K562 (cell line): ENCODE measurements at places on chromosomes 5 and 9. TPM values are rescaled to one million over a fixed set of nuclear protein-coding genes. Genes with fewer than 3 reads are reported as not detected.

GRCh38 chr5:59380350-59380951 is 513.1 kb downstream of the PDE4D start:
- H3K4me1 ChIP-seq: no peaks in the 10 kb centered on the region
- no peak overlapping the region for H3K27ac ChIP-seq
- no peaks in the 10 kb centered on the region for H3K27me3 ChIP-seq
- H3K4me3 ChIP-seq: no peak overlapping the region

DNA sequence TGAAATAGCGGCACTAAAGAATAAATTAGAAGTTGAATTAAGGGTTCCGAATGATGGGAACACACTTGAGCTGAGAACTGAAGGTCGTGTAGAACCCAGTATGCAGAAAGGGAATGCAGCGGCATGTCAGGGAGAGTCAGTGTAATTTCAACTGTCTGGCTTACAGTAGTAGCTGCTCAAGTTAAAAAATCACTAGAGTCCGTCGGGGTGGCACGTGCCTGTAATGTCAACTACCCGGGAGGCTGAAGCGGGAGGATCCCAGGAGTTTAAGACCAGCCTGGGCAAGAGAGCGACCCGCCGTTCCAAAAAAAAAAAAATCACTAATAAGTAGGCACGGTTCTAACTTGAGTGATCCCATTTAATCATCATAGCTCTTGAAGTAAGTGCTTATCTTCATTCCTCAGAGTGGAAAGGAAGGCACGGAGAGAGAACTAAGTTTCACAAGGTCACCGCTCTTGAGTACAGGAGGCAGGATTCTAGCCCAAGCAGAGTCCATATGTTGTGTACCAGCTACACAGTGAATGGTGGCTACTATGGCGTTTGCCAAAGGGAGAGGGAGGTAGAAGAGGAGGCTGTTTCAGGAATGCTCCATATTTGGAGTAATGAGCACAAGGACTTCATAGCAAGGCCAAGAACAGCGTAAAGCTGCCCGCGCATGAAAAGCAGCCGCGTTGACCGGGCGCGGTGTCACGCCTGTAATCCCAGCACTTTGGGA is 831 bp downstream of the RMRP start:
- H3K27ac ChIP-seq: peak overlapping the region; percentile 98
- no peaks in the 10 kb centered on the region for H3K27me3 ChIP-seq
- peak overlapping the region; percentile 35 for H3K4me3 ChIP-seq
- H3K4me1 ChIP-seq: peaks cover 23% of the 10 kb centered on the region; the same call in 2 of the 3 replicates

DNA sequence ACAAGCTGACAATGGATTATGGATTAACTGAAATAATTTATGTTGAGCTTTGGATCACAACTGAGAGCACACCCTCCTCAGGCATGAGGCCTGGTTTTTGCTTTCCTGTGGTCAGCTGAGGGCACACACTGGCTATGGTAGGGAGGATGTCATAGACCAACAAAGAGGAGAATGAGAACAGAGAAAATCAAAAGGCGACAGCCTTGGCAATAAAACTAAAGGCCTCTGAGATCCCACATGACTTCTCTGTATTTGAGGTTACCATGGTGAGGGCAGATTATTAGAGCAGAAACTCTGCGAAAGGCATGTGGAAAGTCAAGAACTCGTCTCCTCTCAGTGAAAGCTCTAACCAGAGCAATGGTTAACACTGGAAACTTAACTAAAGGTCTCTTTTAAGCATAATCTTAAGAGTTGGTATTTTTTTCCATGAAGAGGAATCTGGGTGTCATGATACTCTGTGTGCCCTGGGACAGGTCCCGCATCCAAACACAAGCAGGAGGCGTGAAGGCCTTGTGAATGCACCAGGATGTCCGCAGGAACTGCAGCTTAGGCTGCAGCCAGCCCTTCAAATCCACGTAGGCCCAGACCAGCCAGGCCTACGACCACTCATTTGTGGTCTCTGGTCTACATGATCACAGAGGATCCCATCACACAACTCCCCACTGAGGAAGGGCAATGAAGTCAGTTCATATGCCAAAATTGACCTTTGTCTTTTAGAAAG is 12.4 kb upstream of the MEIKIN start:
- H3K27me3 ChIP-seq: no peaks in the 10 kb centered on the region
- no peak overlapping the region for H3K4me3 ChIP-seq
- no peak overlapping the region for H3K27ac ChIP-seq

DNA sequence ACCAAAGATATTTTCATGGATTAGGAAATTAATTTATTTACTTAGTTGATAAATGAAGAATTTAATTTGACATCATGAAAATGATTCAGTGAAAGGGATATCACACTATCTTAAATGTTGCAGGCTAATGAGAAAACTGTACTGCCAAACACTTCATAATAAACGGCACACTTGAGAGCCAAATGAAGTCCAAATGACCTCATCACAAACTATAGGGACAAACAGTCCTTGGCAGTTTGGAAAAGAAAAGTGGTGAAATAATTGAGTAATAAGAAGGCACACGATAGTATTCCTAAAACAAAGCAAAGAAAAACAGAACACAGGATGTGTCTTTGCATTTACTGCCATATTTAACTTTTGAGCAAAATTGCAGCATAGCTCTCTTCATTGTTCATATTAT is 116.9 kb upstream of the TLR4 start:
- DNase-seq: no peak
- no peaks in the 10 kb centered on the region for H3K4me1 ChIP-seq
- H3K27ac ChIP-seq: no peak overlapping the region
- H3K36me3 ChIP-seq: no peaks in the 10 kb centered on the region
- H3K27me3 ChIP-seq: no peaks in the 10 kb centered on the region

GRCh38 chr5:55593115-55593472 is 58.3 kb upstream of the PLPP1 start:
- no peak overlapping the region for H3K27ac ChIP-seq
- H3K4me1 ChIP-seq: no peaks in the 10 kb centered on the region
- DNase-seq: no peak
- H3K27me3 ChIP-seq: peaks cover 4% of the 10 kb centered on the region; the same call in 2 of the 3 replicates
- no peaks in the 10 kb centered on the region for H3K36me3 ChIP-seq
- H3K4me3 ChIP-seq: no peak overlapping the region

- H3K36me3 ChIP-seq: no peaks in the 10 kb centered on the region
- no peak overlapping the region for H3K4me3 ChIP-seq
- no peak overlapping the region for H3K27ac ChIP-seq
- no peaks in the 10 kb centered on the region for H3K4me1 ChIP-seq
Measured at GRCh38 chr9:31520301-31521085, 864.0 kb upstream of the ACO1 start.

- no peaks in the 10 kb centered on the region for H3K36me3 ChIP-seq
- peaks cover 5% of the 10 kb centered on the region; the same call in 2 of the 3 replicates for H3K27me3 ChIP-seq
- H3K27ac ChIP-seq: no peak overlapping the region
- no peaks in the 10 kb centered on the region for H3K4me1 ChIP-seq
- no peak overlapping the region for H3K4me3 ChIP-seq
Measured at GRCh38 chr9:107626118-107626517, 136.5 kb upstream of the KLF4 start.

DNA sequence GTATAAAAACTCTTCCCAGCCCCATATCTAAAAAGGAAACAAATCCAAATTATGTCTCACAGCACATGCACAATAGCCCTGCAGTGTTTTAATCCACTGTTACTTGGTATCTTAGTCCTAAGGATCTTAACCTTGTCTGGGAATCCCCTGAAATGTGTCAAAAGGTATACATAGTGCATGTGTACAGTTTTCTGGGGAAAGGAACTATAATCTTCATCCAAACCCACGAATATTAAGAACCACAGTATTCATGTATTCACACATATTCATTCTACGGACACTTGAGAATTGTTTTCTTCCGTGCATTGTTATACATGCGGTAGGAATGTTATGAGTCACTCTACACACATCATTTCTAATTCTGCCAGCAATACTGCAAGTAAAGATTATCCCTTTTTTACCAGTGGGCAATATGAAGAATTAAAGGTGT is 47.8 kb upstream of the SNX2 start:
- no peak for DNase-seq
- H3K4me1 ChIP-seq: no peaks in the 10 kb centered on the region
- no peaks in the 10 kb centered on the region for H3K36me3 ChIP-seq
- peaks cover 8% of the 10 kb centered on the region for H3K27me3 ChIP-seq

DNA sequence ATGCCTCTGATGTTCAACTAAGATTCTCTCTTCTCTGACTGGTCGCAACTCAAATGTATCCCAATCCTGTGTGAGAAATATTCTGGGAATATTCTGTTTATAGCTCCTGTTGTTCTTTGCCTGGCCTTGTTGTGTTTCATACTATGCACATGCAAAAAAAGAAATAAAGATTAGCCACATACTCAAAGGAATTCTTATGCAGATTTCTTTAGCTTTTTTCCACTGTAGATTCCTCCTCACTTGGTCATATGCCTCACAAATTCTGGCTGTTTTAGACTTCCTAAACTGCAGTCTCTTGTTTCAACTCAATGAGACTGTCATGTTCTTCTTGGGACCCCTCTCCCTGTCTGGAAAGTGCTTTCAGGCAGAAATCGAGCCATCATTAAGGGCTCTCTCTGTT is 217.5 kb upstream of the SH3GL2 start:
- H3K4me1 ChIP-seq: no peaks in the 10 kb centered on the region
- no peak overlapping the region for H3K4me3 ChIP-seq
- H3K27me3 ChIP-seq: no peaks in the 10 kb centered on the region
- no peaks in the 10 kb centered on the region for H3K36me3 ChIP-seq
- H3K27ac ChIP-seq: no peak overlapping the region

- H3K4me1 ChIP-seq: no peaks in the 10 kb centered on the region
- no peak overlapping the region for H3K4me3 ChIP-seq
- H3K27me3 ChIP-seq: no peaks in the 10 kb centered on the region
- no peaks in the 10 kb centered on the region for H3K36me3 ChIP-seq
- no peak for DNase-seq
- H3K27ac ChIP-seq: no peak overlapping the region
Measured at GRCh38 chr5:50715001-50715400, 48.6 kb downstream of the PARP8 start.

GRCh38 chr9:115116421-115117284 is 1.3 kb downstream of the TNC start:
- H3K27me3 ChIP-seq: no peaks in the 10 kb centered on the region
- no peaks in the 10 kb centered on the region for H3K36me3 ChIP-seq
- no peak for DNase-seq

GRCh38 chr9:77291714-77292113 is 114.4 kb downstream of the VPS13A start:
- no peaks in the 10 kb centered on the region for H3K4me1 ChIP-seq
- H3K27me3 ChIP-seq: no peaks in the 10 kb centered on the region
- H3K36me3 ChIP-seq: no peaks in the 10 kb centered on the region
- H3K4me3 ChIP-seq: no peak overlapping the region
- peak; percentile 27 for DNase-seq

DNA sequence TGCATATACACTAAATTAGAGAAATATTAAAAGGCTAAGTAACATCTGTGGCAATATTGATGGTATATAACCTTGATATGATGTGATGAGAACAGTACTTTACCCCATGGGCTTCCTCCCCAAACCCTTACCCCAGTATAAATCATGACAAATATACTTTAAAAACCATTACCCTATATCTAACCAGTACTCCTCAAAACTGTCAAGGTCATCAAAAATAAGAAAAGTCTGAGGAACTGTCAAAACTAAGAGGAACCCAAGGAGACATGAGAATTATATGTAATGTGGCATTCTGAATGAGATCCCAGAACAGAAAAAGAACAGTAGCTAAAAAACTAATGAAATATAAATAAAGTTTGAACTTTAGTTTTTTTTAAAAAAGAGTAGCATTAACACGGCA is 7.3 kb upstream of the IFNB1 start:
- no peak overlapping the region for H3K27ac ChIP-seq
- no peak for DNase-seq
- H3K36me3 ChIP-seq: no peaks in the 10 kb centered on the region
- H3K4me3 ChIP-seq: no peak overlapping the region
- no peaks in the 10 kb centered on the region for H3K4me1 ChIP-seq

- no peaks in the 10 kb centered on the region for H3K4me1 ChIP-seq
- peaks cover 5% of the 10 kb centered on the region; the same call in 2 of the 3 replicates for H3K27me3 ChIP-seq
- no peak overlapping the region for H3K4me3 ChIP-seq
- no peaks in the 10 kb centered on the region for H3K36me3 ChIP-seq
- H3K27ac ChIP-seq: no peak overlapping the region
Measured at GRCh38 chr5:96565582-96566265, 96.5 kb upstream of the CAST start.

DNA sequence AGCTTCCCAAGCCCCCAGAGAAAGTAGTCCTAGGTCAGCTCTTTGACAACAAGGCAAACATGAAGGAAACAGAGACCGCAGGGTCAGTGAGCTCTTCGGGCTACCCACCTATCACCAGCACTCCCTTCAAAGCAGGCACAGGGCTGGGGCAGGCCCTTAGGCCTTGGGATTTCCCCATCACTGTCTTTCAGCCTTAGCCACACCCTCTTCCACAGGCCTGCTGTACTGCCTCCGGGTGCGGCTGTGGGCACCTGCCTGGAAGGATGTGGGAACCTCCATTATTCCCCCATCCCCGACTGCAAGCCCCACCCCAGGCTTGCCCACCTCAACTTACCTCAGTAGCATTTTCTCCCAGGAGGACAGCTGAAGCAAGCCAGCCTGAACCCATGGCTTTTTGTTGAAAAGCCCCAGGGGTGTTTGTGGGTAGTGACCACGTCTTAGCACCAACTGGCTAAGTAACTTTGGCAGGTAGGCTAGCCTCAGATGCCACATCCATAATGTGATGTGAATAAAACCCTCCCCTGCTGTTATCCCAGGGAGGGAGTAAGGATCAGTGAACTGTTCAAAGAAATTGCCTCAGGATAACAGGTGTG is 100.2 kb downstream of the PIK3R1 start:
- peaks cover 38% of the 10 kb centered on the region; the same call in 2 of the 3 replicates for H3K4me1 ChIP-seq
- H3K36me3 ChIP-seq: no peaks in the 10 kb centered on the region
- H3K27ac ChIP-seq: no peak overlapping the region
- DNase-seq: no peak
- H3K4me3 ChIP-seq: no peak overlapping the region

GRCh38 chr9:108867829-108868228 is 5.8 kb downstream of the ACTL7A start:
- no peaks in the 10 kb centered on the region for H3K27me3 ChIP-seq
- peaks cover 24% of the 10 kb centered on the region; the same call in 2 of the 3 replicates for H3K36me3 ChIP-seq
- H3K4me3 ChIP-seq: no peak overlapping the region
- no peak for DNase-seq
- no peaks in the 10 kb centered on the region for H3K4me1 ChIP-seq
- no peak overlapping the region for H3K27ac ChIP-seq

- H3K4me1 ChIP-seq: no peaks in the 10 kb centered on the region
- no peak overlapping the region for H3K27ac ChIP-seq
- H3K36me3 ChIP-seq: no peaks in the 10 kb centered on the region
Measured at GRCh38 chr5:142724821-142725220, 38.9 kb upstream of the FGF1 start.

INSL6 gene
- total RNA-seq: not detected in 2 replicates

HACD4 gene
- 0.02 TPM in 2 replicates for total RNA-seq

PCDHB7 gene
- total RNA-seq: not detected in 2 replicates

SEMA5A gene
- total RNA-seq: 0.02 and 0.07 TPM in 2 replicates

ENHO gene
- total RNA-seq: 0.24 TPM in 1 of 2 replicates, not detected in the other

SLC1A3 gene
- 0.09 and 0.13 TPM in 2 replicates for total RNA-seq

C9 gene
- 0.38 and 0.51 TPM in 2 replicates for total RNA-seq

OBP2B gene
- total RNA-seq: not detected in 2 replicates
